Activated B cell treated with CpG ODN at 0.5 μM for 24 hours (primary cell): ENCODE measurements at places on chromosomes 6 and 20. TPM values are rescaled to one million over a fixed set of nuclear protein-coding genes. Genes with fewer than 3 reads are reported as not detected.

DNA sequence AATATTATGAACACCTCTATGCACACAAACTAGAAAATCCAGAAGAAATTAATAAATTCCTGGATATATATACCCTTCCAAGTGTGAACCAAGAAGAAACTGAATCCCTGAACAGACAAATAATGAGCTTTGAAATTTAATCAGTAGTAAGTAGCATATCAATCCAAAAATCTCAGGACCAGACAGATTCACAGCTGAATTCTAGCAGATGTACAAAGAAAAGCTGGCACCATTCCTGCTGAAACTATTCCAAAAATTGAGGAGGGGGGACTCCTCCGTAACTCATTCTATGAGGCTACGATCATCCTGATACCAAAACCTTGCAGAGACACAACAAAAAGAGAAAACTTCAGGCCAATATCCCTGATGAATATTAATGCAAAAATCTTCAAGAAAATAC lies 67.0 kb upstream of the PDE7B start:
- no peak overlapping the region for H3K4me3 ChIP-seq
- H3K27me3 ChIP-seq: peaks cover 5% of the 10 kb centered on the region
- H3K27ac ChIP-seq: no peak overlapping the region
- no peak for DNase-seq
- no peaks in the 10 kb centered on the region for H3K36me3 ChIP-seq

Gene SPDEF
- 0.11 TPM in 1 of 2 replicates, not detected in the other for total RNA-seq

DNA sequence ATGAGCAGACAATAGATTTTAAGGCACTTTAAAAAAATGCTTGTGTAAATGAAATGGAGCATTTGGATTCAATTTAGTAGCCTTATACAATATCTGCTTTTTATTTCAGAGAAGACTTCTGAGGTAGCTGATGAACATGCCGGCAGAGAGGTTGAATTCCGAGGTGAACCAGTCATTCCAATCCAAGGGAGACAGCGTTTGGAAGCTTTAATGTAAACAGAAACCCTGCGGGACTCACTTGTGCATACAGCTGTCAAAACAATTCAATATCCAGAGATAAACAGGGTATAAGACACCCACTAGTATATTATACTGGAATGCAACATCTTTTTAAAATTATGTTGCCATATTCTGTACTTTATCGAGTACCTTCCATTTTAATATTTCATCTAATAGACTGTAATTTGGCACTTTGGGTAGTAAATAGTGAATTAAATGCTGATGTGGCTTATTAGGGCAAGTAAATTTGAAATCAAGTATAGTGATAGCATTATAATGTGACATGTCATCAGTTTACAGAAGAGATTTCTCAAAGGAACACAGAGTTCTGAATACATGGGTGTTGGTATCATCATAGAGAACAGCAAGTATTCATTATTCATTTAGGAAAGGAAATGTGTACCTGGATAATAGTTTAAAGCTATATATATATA lies 347.7 kb downstream of the PRKN start:
- no peak for DNase-seq
- H3K27me3 ChIP-seq: no peaks in the 10 kb centered on the region
- no peaks in the 10 kb centered on the region for H3K36me3 ChIP-seq
- no peak overlapping the region for H3K27ac ChIP-seq

DNA sequence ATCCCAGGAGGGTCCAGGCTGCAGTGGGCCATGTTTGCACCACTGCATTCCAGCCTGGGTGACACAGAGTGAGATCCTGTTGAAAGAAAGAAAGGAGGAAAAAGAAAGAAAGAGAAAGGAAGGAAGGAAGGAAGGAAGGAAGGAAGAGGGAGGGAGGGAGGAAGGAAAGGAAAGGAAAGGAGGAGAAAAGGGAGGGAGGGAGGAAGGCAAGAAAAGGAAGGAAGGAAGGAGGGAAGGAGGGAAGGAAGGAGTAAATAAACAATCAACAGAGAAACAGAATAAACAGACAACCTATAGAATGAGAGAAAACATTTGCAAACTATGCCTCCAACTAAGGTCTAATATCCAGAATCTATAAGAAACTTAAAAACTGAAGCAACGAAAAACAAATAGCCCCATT lies 11.6 kb upstream of the PHACTR1 start:
- H3K36me3 ChIP-seq: no peaks in the 10 kb centered on the region
- no peak overlapping the region for H3K4me3 ChIP-seq
- no peak for DNase-seq
- peaks cover 19% of the 10 kb centered on the region for H3K27me3 ChIP-seq
- no peaks in the 10 kb centered on the region for H3K4me1 ChIP-seq
- no peak overlapping the region for H3K27ac ChIP-seq

GRCh38 chr20:22341508-22341907 lies 242.9 kb downstream of the FOXA2 start:
- no peaks in the 10 kb centered on the region for H3K36me3 ChIP-seq
- no peak overlapping the region for H3K27ac ChIP-seq
- DNase-seq: no peak
- no peak overlapping the region for H3K4me3 ChIP-seq
- peaks cover 10% of the 10 kb centered on the region for H3K27me3 ChIP-seq
- peaks cover 5% of the 10 kb centered on the region for H3K4me1 ChIP-seq

Gene COL9A3
- total RNA-seq: 33.2 and 37.6 TPM in 2 replicates

DNA sequence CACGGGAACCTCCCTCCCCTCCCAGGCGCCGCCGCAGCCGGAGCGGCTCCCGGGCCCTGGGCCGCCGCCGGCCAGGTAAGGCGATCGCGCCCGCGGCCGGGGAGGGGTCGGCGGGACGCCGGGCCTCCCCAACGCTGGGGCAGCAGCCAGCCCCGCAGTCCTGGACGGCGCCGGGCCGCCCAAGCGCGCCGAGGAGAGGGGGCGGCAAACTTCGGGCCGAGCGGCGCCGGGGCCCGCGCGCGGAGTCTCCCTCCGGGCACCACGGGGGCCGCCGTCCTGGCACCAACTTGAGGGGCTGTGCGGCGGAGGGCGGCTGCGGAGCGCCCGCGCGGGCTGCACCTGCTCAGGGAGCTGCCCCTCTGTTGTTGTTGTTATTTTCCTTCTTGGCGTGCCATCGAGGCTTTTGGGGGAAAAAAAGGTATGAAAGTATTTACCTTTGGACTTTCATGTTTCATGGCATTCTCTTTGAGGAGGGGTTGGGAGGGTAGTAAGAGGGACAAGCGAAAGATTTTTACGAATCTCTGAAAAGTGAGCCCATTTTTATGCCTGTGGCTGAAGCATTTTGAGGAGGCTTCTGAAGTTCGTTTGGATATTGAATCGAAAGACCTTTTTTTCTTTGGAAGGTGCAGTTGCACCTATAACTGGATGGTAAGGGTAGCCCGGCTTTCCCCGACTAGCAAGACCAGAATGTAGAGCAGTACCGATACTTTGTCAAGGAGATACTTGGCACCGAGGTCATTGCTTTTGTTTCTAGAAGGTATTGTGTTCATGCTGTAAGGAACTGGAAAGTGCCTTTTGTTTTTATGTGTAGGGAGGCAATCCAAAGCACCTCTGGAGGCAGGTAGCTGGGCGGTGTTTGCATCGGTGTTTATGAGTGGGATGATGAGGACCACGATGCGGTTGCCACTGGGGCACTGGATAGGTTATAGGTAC lies at the start of gene RNF182:
Gene RNF182 (plus strand): TSS at position 4 of the 933 bp plus-strand sequence. CDS start 52,168 bp downstream, outside the sequence.
- no peaks in the 10 kb centered on the region for H3K36me3 ChIP-seq
- no peak for DNase-seq
- H3K27ac ChIP-seq: peak within 1 kb of the TSS; percentile 5
- H3K4me3 ChIP-seq: peak within 1 kb of the TSS; percentile 80

Gene PKHD1
- not detected in 2 replicates for total RNA-seq

DNA sequence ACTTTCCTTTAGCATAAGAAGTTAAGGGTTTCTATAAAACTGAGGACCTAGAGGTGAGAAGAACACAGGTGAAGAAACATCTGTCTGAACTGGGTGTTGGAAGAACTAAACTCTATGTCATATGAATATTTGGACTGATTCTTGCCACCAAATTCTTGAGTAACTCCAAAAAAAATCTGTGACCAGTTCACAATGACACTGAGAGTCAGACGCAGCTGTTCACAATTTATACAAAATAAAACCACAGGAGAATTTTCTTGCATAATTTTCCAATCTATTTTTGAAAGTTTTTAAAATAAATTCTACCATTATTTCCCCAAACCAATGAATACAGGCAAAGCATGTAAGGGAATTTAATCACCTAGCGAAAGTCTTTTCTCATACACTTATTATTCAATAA lies 148.1 kb upstream of the TCF21 start:
- no peaks in the 10 kb centered on the region for H3K4me1 ChIP-seq
- H3K27ac ChIP-seq: no peak overlapping the region
- no peak overlapping the region for H3K4me3 ChIP-seq
- DNase-seq: no peak
- peaks cover 1% of the 10 kb centered on the region for H3K27me3 ChIP-seq
- no peaks in the 10 kb centered on the region for H3K36me3 ChIP-seq

Gene TNFRSF6B
- total RNA-seq: not detected in 2 replicates

Gene WFDC2
- total RNA-seq: 0.71 TPM in 1 of 2 replicates, not detected in the other

Gene TMEM244
- total RNA-seq: not detected in 2 replicates

- H3K36me3 ChIP-seq: no peaks in the 10 kb centered on the region
- no peak overlapping the region for H3K4me3 ChIP-seq
- H3K27me3 ChIP-seq: no peaks in the 10 kb centered on the region
- no peak for DNase-seq
These were observed 881.4 kb upstream of the GJE1 start for GRCh38 chr6:141251286-141251685.

DNA sequence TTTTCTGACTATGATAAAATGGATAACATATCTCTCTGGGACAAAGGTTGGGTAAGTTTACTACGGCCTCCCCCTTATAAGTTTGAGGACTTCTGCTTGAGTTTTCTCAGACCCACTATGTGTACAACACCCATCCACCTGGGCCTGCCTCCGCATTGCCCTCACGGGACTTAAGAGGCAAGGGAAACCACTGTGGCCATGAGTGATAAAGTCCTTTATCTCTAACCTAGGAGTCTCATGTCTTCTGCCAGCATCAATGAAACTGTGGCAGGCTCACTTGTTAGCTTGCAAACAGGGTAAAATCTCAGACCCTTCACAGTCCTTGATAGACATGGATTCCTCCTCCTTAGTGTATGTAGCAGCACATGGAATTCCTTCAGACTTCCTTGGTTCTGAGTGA lies 173.4 kb upstream of the MYLIP start:
- peaks cover 20% of the 10 kb centered on the region for H3K4me1 ChIP-seq
- H3K4me3 ChIP-seq: no peak overlapping the region
- H3K27me3 ChIP-seq: no peaks in the 10 kb centered on the region
- DNase-seq: no peak
- no peak overlapping the region for H3K27ac ChIP-seq

GRCh38 chr6:166904101-166904746 lies 52.1 kb downstream of the RNASET2 start:
- H3K27ac ChIP-seq: no peak overlapping the region
- DNase-seq: no peak
- peaks cover 44% of the 10 kb centered on the region for H3K4me1 ChIP-seq

- no peak overlapping the region for H3K27ac ChIP-seq
- H3K4me1 ChIP-seq: no peaks in the 10 kb centered on the region
- no peak for DNase-seq
These were observed 54.4 kb downstream of the FKBP5 start for GRCh38 chr6:35634316-35634715.

- DNase-seq: no peak
- H3K27ac ChIP-seq: no peak overlapping the region
- H3K4me1 ChIP-seq: peaks cover 6% of the 10 kb centered on the region
These were observed 106.6 kb downstream of the TRIM27 start for GRCh38 chr6:28816909-28817807.

DNA sequence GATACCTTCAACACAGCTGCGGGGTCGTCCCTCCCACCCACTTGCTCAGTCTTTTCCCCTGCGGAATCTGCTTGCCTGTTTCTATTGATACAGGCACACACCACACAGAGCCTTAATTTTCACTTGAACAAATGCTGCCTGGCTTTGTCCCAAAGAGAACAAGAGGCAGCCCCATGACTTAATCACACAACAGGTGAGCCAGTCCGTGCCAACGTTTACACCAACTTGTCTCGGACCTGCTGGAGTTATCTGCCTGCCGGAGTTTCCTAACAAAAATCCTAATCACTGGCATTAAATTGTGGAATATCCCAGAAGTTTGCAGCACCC lies 186.8 kb upstream of the RREB1 start:
- H3K4me3 ChIP-seq: no peak overlapping the region
- peaks cover 5% of the 10 kb centered on the region for H3K27me3 ChIP-seq
- no peak for DNase-seq
- H3K27ac ChIP-seq: no peak overlapping the region
- no peaks in the 10 kb centered on the region for H3K36me3 ChIP-seq

Gene NRN1
- 0.12 TPM in 1 of 2 replicates, not detected in the other for total RNA-seq

- no peaks in the 10 kb centered on the region for H3K4me1 ChIP-seq
- peaks cover 22% of the 10 kb centered on the region for H3K36me3 ChIP-seq
- no peak overlapping the region for H3K27ac ChIP-seq
These were observed 39.0 kb upstream of the PLN start for GRCh38 chr6:118509009-118509617.

Gene HRH3
- not detected in 2 replicates for total RNA-seq

GRCh38 chr6:34315780-34316179 lies 67.0 kb upstream of the SMIM29 start:
- DNase-seq: no peak
- peak overlapping the region; percentile 77 for H3K4me3 ChIP-seq
- H3K27ac ChIP-seq: peak overlapping the region; percentile 94
- H3K27me3 ChIP-seq: no peaks in the 10 kb centered on the region
- peaks cover 4% of the 10 kb centered on the region for H3K36me3 ChIP-seq

DNA sequence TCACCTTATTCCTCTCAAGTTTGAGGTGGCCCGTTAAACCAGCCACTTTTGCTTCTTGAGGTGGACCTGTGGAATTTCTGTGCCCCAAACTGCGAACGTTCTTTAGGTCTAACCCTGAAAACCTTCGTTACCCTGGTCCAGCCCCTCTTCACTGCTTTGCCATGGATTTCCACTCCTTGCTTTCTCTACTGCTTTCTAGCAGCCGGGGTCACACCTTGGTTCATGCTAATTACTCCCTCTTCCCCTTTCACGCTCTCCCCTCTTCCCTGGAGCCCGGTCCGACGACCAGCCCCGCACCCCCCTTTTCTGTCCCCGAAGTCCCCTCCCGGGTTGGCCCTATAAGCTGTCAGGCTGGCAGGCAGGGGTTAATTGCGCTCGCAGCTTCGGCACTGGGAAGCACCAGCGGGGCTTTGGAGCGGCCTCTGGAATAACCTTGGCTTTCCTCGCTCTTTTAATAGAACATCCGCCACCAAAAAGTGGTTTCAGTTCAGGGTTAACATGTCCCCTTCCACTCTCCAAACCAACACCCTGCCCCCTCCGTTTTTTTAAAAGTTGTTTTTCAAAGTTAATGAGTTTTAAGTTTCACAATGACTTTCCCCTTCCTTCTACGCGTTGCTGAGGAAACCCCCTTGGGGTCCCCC lies 1.4 kb upstream of the HIVEP1 start:
- H3K27ac ChIP-seq: peak overlapping the region; percentile 95
- no peaks in the 10 kb centered on the region for H3K27me3 ChIP-seq
- peaks cover 47% of the 10 kb centered on the region for H3K4me1 ChIP-seq

Gene RIPOR2
- total RNA-seq: 260 and 302 TPM in 2 replicates

Gene HS3ST5
- not detected in 2 replicates for total RNA-seq

Gene IBTK
- 25.6 and 30.1 TPM in 2 replicates for total RNA-seq

Gene SLC16A10
- total RNA-seq: 0.02 and 0.13 TPM in 2 replicates
